ENCODE measurements at places on chromosomes 3 and 15.
A peak's percentile ranks its signal among the peaks of the same experiment; 100 is the strongest.

DNA sequence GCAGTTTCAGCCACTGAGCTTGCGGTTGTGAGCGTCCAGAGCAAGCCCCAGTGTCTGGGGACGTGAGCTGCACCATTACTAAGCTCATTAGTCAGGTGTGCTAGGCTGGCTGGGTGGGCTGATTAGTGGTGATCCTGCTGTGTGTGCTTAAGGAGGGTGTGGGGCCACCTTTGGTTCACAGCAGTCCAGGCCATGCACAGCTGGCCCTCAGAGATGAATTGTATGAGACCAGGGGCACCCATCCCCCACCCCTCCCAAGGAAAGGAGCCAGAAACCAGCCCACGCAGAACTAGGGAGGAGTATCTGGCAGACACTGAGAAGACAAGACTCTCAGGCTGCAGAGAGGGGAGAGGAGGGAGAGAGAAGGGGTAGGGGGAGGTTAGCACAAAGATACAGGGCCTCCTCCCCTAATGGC is 3.8 kb downstream of the TYRO3 start:
- no peak for DNase-seq

GRCh38 chr15:32941823-32942222 is 224.0 kb downstream of the GREM1 start:
- no peak for DNase-seq

- DNase-seq = no peak
These were observed 39.2 kb upstream of the TGFBR2 start for GRCh38 chr3:30567139-30567753.

DNA sequence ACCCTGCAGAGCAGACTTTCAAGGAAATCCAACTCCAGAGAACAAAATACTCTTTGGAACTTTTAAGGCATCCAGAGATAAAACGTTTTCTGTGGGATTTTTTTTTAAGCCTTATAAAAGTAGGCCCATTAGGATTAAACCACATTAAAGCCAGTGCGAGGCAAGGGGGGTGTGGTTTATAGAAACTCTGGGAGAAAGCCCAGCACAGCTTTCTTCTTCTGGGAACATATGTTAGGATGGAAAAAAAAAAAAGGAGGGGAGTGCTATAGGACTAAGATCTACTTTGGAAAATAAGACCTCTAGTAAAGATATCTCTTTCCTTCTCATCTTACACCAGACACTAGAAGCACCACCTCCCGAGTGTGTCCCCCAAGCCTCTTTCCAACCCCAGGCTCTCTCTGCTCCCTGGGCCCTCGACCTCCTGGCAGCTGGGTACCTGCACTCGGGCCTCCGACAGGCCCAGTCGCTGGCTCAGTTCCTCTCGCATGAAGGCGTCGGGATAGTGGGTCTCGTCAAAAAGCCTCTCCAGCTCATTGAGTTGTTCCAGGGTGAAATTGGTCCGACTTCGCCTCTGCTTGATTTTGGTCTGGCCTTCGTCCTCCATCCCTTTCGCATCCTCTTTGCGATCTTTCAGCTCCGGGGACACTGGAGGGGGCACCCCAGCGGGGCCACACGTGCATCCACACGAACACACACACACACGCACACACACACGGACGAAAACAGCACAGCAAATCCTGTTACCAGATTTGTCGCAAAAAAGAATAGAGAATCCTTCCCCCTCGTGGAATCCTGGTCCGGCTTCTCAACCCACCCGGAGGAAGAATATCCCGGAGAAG is 3.8 kb downstream of the SHOX2 start:
- DNase-seq = peak; percentile 77

- DNase-seq = no peak
These were observed 63.1 kb upstream of the BOC start for GRCh38 chr3:113148284-113148683.

- no peak for DNase-seq
These were observed 63.7 kb downstream of the DNAJB8 start for GRCh38 chr3:128402998-128403397.

- no peak for DNase-seq
These were observed 13.8 kb upstream of the POLR2M start for GRCh38 chr15:57692709-57693108.

All from NCI-H524 (cell line).